ENCODE measurements at places on chromosomes 11 and 22.

GRCh38 chr11:69470793-69471728 lies 10.4 kb upstream of the LINC01488 start:
- no peak for DNase-seq

GRCh38 chr22:45425101-45425500 lies 11.6 kb downstream of the RIBC2 start:
- DNase-seq: no peak

- no peak for DNase-seq
Measured at GRCh38 chr11:43919852-43920597, 22.4 kb upstream of the C11orf96 start.

- no peak for DNase-seq
Measured at GRCh38 chr11:20452585-20452984, 65.1 kb downstream of the PRMT3 start.

DNA sequence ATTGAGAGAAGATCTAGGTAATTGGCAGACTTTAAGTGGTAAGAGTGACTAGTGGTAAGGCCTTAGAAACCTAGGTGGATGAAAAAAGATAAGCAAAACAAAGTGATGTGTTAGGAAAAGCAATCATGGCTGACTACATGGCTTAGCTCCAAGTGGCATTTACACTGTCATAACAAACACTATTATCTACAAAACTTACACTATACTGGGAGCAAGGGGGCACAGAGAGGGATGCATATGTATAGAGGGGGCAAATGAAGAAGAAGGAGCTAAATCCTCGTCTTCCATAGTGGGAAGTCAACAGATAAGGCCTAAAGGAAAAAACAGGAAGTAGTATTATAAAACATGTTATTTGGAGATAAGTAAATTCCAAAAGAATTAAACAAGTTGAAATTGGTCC lies 32.5 kb downstream of the ADORA2A start:
- no peak for DNase-seq

GRCh38 chr22:32574958-32575910 lies 100.6 kb downstream of the FBXO7 start:
- no peak for DNase-seq

- no peak for DNase-seq
Measured at GRCh38 chr11:115349335-115350017, 154.7 kb downstream of the CADM1 start.

DNA sequence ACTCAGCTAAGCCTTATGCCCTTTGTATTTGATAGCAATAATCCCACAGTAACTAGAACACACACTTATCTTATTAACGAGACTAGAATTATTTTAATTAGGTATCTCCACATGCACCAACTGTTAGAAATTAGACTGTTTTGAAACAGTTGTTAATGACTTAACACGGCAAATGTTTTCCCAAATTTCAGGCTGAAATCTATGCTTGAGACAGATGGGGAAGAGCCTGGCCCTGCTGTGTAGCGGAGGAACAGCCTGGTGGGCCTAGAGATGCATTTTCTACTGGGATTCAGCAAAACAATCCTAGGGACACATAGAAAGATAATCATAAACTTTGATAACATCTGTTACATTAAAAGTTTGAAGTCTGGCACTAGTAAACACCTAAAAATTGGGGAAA lies 273.4 kb downstream of the TTC28 start:
- DNase-seq: no peak

GRCh38 chr22:30872285-30873041 lies 96.1 kb downstream of the MORC2 start:
- DNase-seq: no peak

- DNase-seq: no peak
Measured at GRCh38 chr11:124934862-124935547, 842 bp downstream of the HEPACAM start.

DNA sequence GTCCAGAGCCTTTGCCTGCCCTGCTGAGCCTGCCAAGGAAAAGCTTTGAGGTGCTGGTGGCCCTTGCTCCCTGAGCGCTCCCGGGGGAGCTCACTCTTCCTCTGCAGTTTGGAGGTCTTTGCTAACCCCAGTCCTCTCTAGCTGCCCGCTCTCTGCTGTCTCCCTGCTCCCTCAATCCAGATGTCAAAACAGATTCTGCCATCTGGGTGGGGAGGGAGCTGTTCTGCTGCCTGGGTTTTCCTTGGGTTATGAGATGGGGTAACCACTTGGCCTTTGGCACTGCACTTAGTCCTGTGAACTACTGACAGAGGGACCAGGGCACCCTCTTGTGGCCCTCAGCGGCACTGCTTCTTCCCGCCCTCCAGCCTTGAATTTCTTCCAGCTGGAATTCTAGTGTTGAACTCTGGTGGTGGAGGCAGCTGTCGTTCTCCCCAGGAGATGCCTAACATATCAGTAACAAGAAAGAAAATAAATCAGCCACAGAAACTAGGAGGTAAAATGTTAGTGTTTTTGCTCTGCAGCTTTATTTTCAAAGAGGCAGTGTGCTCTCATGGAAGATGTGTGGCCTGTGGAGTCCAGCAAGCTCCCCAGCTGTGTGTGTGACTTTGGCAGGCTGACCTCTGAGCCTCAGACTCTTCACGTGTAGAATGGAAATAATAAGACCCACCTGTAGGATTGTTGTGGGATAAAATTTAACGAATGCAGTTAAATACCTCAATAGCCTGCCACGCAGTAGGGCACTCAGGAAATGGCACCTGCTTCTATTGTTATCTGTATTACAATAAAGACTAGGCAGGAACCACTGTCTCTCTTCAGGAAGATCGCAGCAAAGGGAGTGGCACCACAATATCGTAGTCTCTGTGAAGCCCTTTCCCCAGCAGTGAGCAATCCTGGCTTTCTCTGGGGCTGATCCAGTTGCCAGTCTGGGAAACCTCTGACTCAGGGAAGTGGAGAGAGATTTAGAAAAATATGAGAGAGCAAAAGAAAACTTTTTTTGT lies 23.4 kb downstream of the ARFGAP2 start:
- peak; percentile 37 for DNase-seq

DNA sequence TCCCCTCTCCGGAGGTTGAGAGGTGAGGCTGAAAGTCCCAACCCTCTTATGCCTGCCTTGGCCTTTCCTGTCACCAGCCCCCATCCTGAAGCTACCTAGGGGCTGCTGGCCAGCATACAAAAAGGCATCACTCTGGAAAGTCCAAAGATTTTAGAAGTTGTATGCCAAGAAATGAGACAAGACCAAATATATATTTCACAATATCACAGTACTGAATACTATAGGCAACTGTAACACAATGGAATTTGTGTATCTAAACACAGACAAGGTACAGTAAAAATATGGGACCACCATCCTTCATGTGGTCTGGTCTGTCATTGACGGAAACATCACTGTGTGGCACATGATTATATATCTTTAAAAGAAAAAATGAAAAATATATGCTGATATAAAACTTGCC lies 4.2 kb downstream of the KLHL22 start:
- no peak for DNase-seq

- DNase-seq: no peak
Measured at GRCh38 chr11:119419834-119420492, 3.0 kb downstream of the THY1 start.

GRCh38 chr11:68735646-68736045 lies 15.7 kb downstream of the TESMIN start:
- DNase-seq: no peak

DNA sequence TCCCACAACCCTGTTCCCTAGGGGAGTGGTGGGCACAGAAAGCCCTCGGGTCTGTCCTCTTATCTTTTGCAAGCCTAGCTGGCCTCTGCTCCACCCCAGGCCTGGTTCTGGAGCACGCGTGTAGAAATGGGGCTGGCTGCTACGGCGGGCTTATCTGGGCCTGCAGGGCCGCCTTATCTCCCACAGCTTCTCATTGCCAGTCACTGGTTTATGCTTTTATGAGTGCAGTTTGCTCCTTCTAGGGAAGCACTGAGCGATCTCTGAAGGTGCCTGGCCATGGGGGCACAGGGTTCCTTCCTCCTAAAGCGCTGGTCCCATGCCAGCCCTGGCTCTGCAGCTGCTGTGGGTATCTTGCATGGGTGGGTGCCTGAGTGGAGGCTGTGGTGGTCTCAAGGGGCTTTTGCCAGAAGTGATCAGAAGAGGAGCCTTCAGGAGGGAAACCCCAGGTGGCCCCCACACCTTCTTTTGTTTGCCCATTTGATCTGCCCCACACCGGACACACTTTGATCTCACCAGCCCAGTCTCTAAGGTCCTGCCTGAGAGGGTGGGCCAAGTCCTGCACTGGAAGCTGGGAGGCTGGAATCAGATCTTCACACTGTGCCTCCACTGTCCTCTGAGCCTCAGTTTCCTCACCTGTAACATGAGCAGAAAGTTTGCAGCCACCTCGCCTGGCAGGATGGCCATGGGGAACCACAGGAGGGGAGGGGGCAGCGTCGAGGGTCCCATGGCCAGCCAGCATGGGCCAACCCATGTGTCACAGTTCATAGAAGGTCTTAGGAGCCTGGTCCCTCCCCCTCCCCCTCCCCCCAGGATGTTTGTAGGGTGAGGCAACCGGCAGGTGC lies 86.6 kb upstream of the FGF3 start:
- no peak for DNase-seq

GRCh38 chr11:3148990-3149851 lies 15.9 kb downstream of the OSBPL5 start:
- DNase-seq: no peak

DNA sequence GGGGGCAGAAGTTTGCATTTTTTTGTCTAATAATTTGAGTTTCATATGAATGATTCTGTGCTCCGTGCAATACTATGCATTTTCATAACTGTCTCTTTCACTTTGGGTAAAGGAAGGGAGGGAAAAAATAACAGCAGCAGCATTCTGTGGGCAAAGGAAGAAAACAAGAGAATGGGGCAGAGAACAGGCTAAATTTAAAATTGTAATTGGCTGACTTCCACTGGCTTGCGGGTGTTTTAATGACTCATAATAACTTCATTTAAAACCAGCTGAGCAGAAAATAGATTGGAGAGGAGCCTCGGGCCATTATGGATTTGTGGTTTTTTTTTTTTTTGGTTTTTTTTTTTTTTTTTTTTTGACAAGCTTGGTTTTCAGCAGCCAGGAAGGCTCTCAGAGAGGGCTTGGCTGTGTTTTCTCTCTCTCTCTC lies 107.4 kb downstream of the ZBTB16 start:
- DNase-seq: no peak

GRCh38 chr11:79768343-79768742 lies 327.5 kb upstream of the TENM4 start:
- no peak for DNase-seq

DNA sequence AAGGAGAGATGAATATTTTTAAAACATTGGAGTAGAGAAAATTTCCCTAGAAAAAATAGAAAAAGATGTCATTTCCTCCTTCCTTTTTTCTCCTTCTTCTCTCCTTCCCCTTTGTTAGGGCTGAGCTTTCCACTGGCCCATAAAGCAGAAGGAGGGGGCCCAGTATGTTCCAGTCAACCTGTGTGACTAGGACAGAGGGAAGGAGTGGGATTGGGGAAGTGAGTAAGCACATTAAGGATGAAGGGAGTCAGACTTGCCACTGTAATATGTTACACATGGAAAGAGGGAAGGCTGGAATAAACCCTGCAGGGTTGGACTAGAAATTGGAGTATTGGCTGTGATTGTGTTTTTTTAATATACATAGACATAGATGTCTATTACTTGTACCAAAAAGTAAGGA lies 20.1 kb upstream of the SPINDOC start:
- no peak for DNase-seq

- no peak for DNase-seq
Measured at GRCh38 chr11:94549146-94549545, 5.4 kb downstream of the FUT4 start.

GRCh38 chr11:79667380-79667779 lies 226.6 kb upstream of the TENM4 start:
- no peak for DNase-seq

DNA sequence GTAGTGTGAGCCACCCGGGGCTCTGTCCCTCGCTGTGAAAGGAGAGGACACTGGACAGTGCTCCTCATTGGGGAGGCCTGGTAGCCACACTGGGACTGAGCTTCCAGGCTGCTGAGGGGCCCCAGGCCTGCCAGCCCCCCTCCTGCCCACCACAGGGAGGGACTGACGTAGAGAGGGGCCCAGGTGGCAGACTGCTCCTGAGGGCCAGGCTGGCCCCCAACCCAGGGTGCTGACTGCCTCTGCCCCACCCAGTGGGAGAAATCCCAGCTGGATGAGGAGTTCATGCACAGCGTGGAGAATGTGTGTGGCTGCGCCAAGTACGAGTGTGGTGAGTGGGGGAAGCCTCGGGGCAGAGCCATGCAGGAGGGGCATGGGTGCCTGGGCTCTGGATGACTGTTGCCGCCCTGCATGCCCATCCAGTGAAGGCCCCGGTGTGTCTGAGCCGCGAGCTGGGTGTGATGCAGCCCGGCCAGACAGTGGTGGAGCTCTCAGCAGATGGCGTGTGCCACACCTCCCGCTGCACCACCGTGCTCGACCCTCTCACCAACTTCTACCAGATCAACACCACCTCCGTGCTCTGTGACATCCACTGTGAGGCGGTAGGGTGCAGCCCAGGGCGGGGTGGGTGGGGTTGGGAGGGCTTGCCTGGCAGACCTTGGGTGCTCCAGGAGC lies 78.7 kb upstream of the MYOD1 start:
- no peak for DNase-seq

DNA sequence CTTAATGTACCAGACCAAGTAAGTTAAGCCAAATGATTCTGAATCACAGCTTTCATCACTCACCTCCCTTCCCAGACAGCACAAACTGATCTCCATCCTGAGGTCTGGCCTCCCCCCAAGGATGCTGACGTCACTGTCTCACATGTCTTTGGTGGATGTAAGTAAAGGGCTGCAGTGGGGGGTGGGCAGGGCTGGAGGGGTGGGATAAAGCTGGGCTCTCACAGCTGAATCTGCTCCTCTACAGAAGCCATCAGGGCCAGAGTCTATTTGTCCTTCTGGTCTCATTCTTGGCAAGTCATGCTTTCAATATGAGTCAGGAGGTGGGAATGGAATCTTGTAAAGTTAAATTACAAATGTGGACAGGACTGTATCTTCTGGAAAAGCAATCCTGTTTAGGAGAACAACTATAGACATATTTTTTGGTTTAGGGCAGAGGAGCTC lies 32.7 kb downstream of the P4HA3 start:
- DNase-seq: no peak

DNA sequence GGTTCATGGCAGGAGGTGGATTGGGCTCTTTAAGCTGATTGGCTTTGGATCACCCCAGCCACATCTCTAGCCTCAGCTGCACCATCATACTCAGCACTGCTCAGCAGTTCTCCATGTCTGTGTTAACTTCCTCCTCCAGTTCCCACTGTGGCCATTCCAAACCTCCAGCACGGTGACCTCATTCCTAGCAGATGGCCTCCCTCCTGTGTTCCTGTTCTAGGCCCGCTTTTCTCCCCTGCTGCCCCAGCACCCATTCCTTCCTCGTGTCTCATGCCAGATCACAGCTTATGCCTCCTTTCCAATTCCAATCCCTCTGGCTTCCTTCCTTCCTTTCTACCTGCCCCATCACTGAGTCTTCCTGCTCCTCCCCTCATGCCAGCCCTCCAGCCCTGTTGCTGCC lies 96.1 kb downstream of the MICAL2 start:
- no peak for DNase-seq

DNA sequence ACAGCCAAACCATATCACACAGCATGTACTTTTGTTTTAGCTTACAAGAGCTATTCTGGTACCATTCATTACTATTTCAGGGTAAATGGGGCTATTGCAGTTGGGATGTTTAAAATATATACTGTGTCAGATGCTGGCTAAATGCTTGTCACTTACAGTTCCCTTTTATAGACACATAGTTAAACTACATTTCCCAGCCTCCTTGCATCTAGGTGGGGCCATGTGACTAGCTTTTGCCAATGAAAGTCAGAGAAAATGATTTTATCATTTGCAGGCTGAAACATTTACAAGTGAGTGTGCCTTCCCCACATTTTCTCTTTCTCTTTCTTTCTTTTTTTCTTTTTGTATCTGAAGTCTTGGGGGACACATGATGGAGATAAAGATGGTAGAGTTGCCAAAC lies 7.8 kb upstream of the IFTAP start:
- DNase-seq: no peak
